ENCODE measurements at places on chromosomes 2 and 18.

- no peak for DNase-seq
Observed at GRCh38 chr2:190415794-190416775, 7.9 kb downstream of the MFSD6 start.

DNA sequence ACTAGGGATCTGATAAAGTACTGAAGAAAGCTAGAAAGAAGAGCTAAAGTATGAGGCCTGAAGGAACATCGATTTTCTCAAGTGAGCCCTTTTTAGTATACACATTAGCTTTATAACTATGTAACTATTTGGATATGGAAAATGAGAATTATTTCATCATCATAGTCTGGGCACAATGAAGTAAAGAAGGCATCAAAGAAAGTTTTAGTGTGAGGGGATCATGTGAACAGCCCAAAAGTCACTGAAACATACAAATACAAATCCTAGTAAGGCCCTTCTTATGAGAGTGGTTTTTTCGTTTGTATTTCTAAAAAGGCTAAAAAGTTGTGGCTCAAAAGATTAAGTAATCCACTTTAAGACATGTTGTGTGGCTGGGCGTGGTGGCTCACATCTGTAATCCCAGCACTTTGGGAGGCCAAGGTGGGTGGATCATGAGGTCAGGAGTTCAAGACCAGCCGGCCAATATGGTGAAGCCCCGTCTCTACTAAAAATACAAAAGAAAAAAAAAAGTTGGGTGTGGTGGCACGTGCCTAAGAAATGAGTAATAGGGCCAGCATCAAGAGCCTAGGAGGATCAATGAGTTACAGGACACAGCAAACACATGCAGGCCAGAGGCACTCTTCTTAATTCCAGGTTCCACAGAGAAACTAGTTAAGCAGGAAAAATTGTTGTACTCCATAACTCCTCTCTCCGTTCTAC, 61.9 kb downstream of the PUM2 start:
- no peak for DNase-seq

- no peak for DNase-seq
Observed at GRCh38 chr2:76478266-76479035, 767.7 kb upstream of the GCFC2 start.

DNA sequence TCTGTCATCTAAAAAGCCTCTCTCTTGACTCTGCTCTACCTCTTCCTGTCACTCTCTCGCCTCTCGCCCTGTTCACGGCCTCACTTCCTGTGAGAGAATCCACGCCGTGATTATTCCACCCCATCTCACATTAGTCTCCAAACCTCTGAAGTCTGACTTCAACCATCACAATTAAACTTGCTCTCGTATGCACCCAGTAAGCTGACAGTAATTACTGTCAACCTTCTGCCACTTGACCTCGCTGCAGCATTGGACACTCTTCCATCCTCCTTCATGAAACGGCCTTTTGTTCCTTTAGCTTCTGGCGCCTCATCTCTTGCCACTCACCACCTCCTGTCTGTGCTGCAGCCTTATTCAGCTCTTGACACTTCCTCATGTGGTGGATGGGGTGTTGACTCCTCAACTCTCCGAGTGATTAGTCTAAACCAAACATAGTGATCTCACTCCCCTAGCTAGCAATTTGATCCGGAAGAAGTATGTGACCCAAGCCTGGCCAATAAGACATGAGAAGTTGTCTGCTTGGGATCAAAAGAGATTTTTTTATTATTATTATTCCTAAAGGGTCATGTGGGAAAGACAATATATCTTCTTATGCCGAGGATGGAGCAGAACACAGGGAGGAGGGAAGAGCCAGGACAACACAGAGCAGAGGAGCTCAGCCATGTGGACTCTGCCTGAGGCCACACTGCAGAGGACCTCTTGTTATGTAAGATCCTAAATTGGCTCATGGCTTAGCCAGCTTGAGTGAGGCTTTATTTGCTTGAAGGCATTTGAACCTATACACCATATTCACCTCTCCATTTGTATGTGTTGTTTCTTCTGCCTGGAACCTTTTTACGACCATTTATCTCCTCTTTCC, 38.4 kb upstream of the MYO1B start:
- no peak for DNase-seq

- no peak for DNase-seq
Observed at GRCh38 chr2:136117391-136117841, 533 bp downstream of the CXCR4 start.

- DNase-seq: no peak
Observed at GRCh38 chr2:230050136-230050535, 18.6 kb downstream of the SLC16A14 start.

DNA sequence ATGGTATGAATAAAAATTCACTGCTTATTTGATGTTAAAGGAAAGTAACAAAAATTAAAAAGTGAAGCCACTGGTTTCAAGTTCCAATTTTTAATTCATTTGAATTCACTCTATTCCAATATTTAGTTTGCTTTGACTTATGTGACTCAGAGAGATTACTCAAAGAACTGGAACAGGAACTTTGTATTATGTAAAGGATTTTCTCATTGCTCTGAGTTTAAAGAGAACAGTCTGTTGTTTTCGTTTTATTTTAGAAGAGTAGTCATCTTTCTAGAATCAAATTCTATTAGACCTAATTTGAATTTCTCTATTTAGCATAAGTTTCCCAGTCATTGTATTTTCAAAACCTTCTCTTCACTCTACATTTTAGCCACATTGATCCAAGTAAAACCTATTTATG, 300.1 kb upstream of the SLC8A1 start:
- DNase-seq: no peak

GRCh38 chr2:71891155-71891554, 256.5 kb downstream of the CYP26B1 start:
- DNase-seq: no peak

DNA sequence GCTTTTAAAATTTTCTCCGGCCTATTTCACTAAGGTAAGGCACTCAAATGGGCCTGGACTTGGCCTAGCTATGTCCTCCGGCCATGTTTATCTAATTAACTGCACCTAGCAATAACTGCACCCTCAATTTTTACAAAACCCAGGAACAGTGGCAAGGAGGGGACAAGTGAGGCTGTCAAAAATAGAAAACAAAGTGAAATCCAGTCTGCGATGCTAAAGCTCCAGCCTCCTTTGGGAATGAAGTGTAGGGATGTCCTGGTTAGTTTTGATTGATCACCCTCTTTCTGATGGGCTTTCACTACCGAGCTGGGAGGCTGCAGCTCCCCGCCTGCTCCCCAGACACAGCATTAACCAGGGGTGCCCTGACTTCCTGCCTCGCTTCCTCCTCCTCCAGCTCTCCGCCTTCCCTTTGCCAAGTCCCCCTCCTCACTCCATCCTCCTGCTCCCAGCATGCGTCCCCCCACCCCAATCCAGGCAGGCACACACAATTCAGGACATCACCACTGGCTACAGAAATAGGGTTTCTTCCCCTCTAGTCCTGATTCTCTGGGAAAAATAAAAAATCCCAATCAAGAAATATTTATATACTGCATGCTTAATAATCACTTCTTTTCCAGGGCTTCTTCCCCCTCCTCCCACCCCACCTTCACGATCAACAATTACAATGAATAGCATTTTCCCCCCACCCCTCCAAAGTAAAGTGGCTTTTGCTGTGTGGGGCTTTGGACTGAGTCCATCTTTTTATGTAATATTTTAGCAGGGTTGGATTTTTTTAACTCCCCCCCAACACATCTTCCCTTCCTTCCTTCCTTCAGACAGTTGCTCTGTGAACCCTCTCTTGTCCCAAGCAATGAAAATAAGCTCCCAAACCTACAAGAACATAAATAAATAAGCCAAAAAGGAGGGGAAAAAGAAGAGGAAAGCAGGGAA, 3.3 kb upstream of the POU3F3 start:
- no peak for DNase-seq

DNA sequence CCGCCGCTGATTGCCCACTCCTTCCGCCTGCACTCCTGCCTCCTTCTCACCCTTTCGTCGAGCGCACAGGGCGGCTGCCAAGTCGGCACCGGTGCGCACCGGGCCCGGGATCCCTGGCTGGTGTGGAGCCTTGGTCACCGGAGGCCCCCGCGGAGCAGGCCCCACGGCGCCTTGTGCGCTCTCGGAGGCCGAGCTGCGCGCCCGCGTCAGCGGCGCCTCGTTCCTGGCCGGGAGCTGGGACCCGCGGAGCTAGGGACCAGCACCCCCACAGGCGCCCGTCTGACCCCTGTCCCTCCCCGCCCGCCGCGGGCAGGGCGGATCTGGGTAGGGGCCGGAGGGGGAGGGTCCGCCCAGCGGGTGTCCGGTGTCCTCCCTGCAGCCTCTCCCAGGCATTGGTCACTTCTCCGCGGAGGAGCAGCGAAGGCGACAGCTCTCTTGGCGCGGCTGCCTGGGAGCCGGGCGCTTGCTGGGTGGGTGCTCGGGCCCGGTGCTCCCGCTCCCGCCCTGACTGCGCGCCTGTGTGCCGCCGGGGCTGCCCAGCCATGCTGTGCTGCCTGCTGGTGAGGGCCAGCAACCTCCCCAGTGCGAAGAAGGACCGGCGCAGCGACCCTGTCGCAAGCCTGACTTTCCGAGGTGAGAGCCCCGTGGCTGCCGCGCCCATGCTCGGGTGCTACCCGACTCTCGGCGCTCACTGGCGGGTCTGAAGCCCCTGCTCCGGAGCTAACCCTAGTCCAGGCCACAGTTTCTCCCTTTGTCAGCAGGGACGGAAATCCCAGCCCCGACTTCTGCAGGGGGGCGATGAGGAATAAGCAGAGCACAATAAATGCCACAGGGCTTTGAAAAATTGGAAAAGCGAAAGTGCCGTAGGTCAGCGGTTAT, 13.2 kb downstream of the DYSF start:
- DNase-seq: no peak

DNA sequence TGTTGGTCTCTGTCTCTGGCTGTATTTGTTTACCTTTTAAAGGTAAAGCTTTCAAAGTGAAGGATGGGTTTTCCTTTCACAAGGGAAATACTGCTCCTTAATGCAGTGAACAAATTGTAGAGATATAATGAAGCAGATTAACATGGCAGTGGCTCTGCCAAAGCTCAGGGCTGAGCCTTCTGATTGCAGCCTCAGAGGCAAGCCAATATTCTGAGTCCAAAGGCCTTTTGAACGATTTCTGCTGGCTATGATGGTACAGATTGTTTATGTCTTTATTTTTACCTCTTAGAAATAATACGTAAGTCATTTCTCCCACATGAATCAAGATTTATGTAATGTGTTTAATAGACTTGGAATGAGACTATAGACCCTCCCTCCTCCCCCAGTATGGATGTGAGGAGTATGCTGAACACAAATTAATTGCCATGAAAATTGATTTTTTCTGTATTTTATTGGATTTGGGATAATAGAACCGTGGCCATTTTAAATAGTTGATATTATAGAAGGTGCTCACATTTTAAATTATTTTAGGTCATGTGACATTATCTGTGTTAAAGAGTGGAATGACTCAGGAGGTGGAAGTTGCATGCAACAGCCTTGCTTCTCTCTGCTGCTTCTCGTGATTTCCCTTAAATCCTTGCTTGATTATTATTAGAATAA, 772 bp downstream of the SCN2A start:
- no peak for DNase-seq

DNA sequence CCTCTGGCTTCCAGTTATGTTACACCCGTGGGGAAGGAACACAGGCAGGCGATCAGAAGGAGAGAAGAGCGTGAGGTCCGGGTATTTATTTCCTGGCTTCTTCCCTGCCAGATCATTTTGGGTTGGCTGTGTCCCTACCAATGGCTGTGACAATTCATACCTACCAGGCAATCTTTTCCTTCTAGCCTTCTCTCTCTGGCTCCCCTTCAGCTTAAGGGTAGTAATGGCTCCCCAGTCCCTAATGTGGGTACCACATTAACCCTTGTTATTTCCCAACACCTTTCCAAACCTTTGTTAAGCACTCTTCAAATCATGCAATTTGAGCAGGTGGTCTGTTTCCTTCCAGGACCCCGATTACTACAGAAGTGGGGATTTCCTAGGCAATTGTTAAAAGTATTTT, 78.8 kb upstream of the LYPD6B start:
- no peak for DNase-seq

GRCh38 chr18:596288-596881, 403 bp upstream of the CLUL1 start:
- no peak for DNase-seq

- DNase-seq: no peak
Observed at GRCh38 chr2:111049792-111050640, 70.7 kb upstream of the BCL2L11 start.

DNA sequence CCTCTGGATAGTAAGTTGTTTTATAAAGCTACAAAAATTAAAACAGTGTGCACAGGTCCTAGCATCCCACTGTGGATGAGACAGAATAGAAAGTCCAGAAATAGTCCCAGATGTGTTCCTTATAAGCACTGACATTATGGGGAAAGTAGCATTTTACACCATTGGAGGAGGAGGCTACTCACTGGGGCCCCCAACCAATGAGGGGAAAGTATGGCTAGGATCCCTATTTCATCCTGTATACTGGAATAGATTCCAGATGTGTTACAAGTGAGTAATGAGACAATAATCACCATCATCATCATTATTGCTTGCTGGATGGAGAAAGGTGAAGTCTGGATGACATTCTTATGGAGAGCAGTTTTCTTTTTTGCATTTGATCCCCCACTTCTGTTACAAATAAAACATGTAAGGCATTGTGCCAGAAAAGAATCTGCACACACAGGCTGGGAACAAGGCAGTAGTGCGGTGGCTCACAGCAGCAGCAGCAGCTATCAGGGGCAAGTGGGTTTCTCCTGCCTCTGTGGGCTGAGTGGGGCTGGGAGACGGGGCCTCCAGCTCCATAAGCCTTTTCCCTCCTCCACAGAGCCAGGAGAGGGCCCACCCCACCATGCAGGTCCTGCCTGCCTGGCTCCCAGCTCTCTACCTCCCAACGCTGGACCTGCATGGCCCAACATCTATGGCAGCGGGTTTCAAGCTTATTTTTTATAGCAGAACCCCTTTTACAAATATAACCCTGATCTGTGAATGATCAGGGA, 5.0 kb downstream of the ARID5A start:
- no peak for DNase-seq

DNA sequence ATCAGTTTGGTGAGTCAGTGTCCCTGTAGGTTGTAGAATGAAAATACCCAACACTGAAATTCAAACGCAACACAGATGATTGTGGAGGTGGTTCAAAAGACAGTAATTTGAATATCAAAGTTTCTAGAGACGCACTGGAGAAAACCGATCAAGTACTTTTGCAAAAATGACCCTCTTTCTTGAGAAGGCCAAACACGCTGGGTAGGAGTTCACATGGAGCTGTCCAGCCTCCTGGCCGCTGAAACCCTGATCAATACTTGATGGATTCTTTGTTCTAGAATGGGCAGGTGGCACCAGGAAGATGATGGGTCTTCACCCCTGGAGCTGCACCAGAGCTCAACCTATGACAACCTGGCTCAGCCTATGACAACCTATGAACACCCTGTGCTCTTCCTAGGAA, 39.7 kb upstream of the UBE2F start:
- no peak for DNase-seq

DNA sequence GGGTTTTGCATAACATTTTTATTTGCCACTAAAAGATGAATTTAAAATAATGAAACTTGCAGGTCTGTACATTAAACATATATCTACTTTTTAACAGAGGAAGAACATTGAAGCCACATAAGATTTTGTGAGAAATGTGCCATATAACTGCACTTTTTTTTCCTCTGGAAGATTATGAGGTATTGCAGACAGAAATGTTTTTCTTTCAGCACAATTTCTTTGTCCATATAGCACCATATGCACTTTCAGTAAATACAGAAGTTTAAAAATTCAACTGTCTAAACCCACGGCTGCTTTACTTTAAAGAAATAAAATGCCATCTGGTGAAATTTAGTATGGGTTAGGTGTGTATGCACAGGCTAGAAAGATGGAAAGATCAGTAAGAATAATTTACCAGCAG, 470 bp upstream of the FAP start:
- no peak for DNase-seq

GRCh38 chr2:100106460-100106859, 35.9 kb downstream of the AFF3 start:
- no peak for DNase-seq

Measured in stimulated activated CD4-positive, alpha-beta T cell treated with anti-CD3 and anti-CD28 coated beads, Interleukin-1b, Interleukin-23, amount 100 ng/mL, for 1 hour (primary cell).